ENCODE measurements at places on chromosomes 11 and 22.

- DNase-seq: no peak
- H3K4me3 ChIP-seq: no peak overlapping the region
- H3K27me3 ChIP-seq: peaks cover 4% of the 10 kb centered on the region
- no peak overlapping the region for H3K27ac ChIP-seq
Measured at GRCh38 chr11:126824035-126824607, 176.4 kb downstream of the KIRREL3 start.

GRCh38 chr11:33588056-33588455 is 112.6 kb downstream of the C11orf91 start:
- peaks cover 4% of the 10 kb centered on the region for H3K27me3 ChIP-seq
- no peaks in the 10 kb centered on the region for H3K4me1 ChIP-seq
- H3K36me3 ChIP-seq: no peaks in the 10 kb centered on the region
- DNase-seq: no peak
- no peak overlapping the region for H3K4me3 ChIP-seq

- peaks cover 8% of the 10 kb centered on the region for H3K4me1 ChIP-seq
- H3K27ac ChIP-seq: no peak overlapping the region
- no peak for DNase-seq
- peaks cover 2% of the 10 kb centered on the region for H3K36me3 ChIP-seq
- H3K27me3 ChIP-seq: peaks cover 15% of the 10 kb centered on the region
Measured at GRCh38 chr11:33778675-33779074, 4.4 kb upstream of the FBXO3 start.

GRCh38 chr11:48683226-48683720 is 194.7 kb downstream of the OR4A47 start:
- no peaks in the 10 kb centered on the region for H3K36me3 ChIP-seq
- H3K27ac ChIP-seq: no peak overlapping the region
- no peaks in the 10 kb centered on the region for H3K4me1 ChIP-seq
- no peak for DNase-seq
- no peaks in the 10 kb centered on the region for H3K27me3 ChIP-seq
- no peak overlapping the region for H3K4me3 ChIP-seq

GRCh38 chr11:74012074-74012809 is 3.4 kb upstream of the UCP3 start:
- no peak for DNase-seq
- no peaks in the 10 kb centered on the region for H3K27me3 ChIP-seq
- H3K4me3 ChIP-seq: peak overlapping the region; percentile 68
- H3K36me3 ChIP-seq: peaks cover 13% of the 10 kb centered on the region

- H3K4me1 ChIP-seq: no peaks in the 10 kb centered on the region
- H3K27me3 ChIP-seq: peaks cover 5% of the 10 kb centered on the region
- H3K4me3 ChIP-seq: no peak overlapping the region
- peaks cover 4% of the 10 kb centered on the region for H3K36me3 ChIP-seq
- no peak overlapping the region for H3K27ac ChIP-seq
Measured at GRCh38 chr11:117449111-117449693, 121.5 kb downstream of the CEP164 start.

- H3K27me3 ChIP-seq: peaks cover 6% of the 10 kb centered on the region
- H3K27ac ChIP-seq: no peak overlapping the region
- H3K4me1 ChIP-seq: no peaks in the 10 kb centered on the region
Measured at GRCh38 chr11:94060401-94060800, 39.2 kb downstream of the HEPHL1 start.

Data from memory B cell (primary cell).